ENCODE measurements at places on chromosomes 2 and 18. TPM values are rescaled to one million over a fixed set of nuclear protein-coding genes. Genes with fewer than 3 reads are reported as not detected.

DNA sequence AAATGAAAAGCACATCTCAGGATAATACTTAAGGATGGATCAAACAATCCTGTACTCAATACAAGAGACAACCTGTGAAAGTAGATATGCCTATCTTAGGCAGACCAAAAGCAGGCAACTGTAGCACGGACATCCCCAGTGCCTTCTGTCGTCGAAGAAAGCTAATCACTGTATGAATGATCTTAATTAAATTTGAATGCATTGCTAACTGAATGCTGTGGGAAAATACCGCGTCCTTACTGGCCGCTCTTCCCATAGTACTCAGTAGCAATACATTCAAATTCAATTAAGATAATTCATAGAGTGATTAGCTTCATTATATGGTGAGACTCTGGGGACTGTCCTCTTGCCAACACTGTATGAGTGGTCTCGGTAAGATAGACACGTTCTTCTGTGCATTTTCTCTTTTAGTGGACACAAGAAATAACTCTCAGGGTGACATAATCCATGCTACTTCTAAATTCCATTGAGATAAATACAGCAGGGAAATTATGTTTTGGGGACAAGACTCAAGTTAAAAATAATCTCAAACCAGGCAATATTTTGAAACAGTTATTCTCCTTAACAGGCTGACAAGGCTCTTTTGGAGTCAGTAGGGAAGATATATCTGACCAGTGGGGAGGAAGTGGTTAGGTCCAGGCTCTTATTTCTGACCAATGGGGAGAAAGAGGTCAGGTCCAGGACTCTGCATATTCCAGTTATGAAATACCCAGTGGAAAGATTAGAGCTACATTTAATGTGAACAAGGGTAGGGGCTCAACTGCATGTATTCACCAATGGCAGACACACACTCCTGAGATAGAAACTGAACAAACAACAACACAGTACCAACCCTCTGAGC is 97.3 kb downstream of the DOCK10 start:
- peak overlapping the region; percentile 89 for H3K27ac ChIP-seq
- peak overlapping the region; percentile 43 for H3K4me3 ChIP-seq

DNA sequence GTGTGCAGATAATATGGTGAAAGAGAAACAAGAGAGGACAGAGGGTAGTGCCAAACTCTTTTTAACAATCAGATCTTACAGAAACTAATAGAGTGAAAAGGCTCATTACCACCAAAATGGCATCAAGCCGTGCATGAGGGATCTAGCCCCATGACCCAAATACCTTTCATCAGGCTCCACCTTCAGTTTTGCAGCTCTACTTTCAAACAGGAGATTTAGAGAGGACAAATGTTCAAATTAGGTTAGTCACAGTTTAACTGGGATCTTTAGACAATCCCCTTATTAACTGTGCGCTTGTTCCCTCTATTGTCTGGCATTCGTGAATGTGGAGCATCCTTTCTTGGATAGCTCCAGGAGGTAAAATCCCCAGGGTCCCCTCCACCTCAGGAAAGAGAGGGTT is 1209.3 kb upstream of the CHAC2 start:
- no peaks in the 10 kb centered on the region for H3K36me3 ChIP-seq
- DNase-seq = no peak
- no peaks in the 10 kb centered on the region for H3K27me3 ChIP-seq

- H3K27me3 ChIP-seq = peaks cover 3% of the 10 kb centered on the region
- no peaks in the 10 kb centered on the region for H3K36me3 ChIP-seq
- H3K4me1 ChIP-seq = no peaks in the 10 kb centered on the region
- DNase-seq = no peak
- H3K27ac ChIP-seq = no peak overlapping the region
These were observed 140.2 kb downstream of the SH3BP4 start for GRCh38 chr2:235091983-235092382.

DNA sequence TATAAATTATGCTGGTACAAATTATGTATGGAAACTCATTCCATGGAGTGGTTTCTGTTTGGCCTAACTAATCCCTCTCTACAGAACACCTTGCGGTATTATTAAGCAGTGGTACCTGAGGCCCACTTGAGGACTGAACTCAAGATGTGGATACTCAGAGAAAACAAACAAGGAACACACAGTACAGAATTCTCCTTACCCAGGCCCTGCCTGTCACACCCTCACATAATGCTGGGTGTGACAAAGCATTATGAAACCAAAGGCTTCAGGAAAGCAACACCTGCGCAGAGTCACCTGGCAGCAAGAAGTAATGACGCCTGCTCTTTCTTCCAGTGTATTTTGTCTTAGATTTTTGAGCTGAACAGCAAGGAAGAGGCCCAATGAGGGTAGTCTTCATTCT is 264.7 kb downstream of the PAX3 start:
- H3K4me3 ChIP-seq = no peak overlapping the region
- H3K27me3 ChIP-seq = no peaks in the 10 kb centered on the region
- DNase-seq = no peak
- H3K4me1 ChIP-seq = no peaks in the 10 kb centered on the region

GRCh38 chr18:76894566-76895346 is 72.4 kb downstream of the ZNF236 start:
- H3K27ac ChIP-seq = no peak overlapping the region
- H3K4me1 ChIP-seq = no peaks in the 10 kb centered on the region
- peaks cover 59% of the 10 kb centered on the region for H3K36me3 ChIP-seq
- no peak overlapping the region for H3K4me3 ChIP-seq

The CCDC121 gene
- 7.8 TPM for total RNA-seq

The STRN gene
- total RNA-seq = 33.3 TPM

- no peak for DNase-seq
- H3K27me3 ChIP-seq = no peaks in the 10 kb centered on the region
- no peak overlapping the region for H3K27ac ChIP-seq
- no peaks in the 10 kb centered on the region for H3K4me1 ChIP-seq
These were observed 148.5 kb downstream of the TTC32 start for GRCh38 chr2:19753314-19753713.

GRCh38 chr18:60372596-60372995 is at the start of gene MC4R:
Gene MC4R, minus strand, starts transcription at chr18:60372775. Its CDS starts 426 bp downstream, at chr18:60372349.
- H3K27me3 ChIP-seq = no peaks in the 10 kb centered on the region
- no peaks in the 10 kb centered on the region for H3K36me3 ChIP-seq
- H3K4me3 ChIP-seq = no peak within 1 kb of the TSS
- no peak for DNase-seq
- H3K4me1 ChIP-seq = no peaks in the 10 kb centered on the region

DNA sequence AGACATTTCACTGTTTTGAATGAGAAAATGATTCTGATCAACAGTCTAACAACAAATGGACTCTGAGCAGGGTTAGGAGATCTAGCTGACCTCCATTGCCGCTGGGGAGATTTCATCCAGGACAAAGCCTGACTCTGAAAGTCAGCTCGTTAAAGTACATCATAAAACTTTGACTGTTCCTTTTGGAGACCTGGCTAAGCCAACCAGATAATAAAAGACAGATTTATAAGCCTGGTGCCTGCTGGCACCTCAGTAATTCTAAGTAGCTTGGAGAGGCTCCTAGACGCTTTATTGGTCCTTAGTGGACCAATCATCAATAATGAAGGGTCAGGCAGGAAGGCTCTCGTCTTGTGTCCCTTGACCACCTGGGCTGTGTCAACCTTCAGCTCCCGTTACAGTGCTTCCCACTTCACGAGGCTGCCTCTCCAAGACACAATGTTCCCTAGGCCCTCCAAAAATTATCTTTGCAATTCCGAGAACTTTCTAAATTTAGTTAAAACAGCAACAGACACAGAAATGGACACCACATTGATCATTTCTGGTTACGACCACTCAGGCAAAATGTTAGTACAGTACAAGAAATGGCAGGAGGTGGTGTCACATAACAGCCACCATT is 47.9 kb upstream of the PMAIP1 start:
- H3K4me1 ChIP-seq = peaks cover 9% of the 10 kb centered on the region
- no peak overlapping the region for H3K27ac ChIP-seq
- H3K36me3 ChIP-seq = no peaks in the 10 kb centered on the region
- H3K27me3 ChIP-seq = no peaks in the 10 kb centered on the region

DNA sequence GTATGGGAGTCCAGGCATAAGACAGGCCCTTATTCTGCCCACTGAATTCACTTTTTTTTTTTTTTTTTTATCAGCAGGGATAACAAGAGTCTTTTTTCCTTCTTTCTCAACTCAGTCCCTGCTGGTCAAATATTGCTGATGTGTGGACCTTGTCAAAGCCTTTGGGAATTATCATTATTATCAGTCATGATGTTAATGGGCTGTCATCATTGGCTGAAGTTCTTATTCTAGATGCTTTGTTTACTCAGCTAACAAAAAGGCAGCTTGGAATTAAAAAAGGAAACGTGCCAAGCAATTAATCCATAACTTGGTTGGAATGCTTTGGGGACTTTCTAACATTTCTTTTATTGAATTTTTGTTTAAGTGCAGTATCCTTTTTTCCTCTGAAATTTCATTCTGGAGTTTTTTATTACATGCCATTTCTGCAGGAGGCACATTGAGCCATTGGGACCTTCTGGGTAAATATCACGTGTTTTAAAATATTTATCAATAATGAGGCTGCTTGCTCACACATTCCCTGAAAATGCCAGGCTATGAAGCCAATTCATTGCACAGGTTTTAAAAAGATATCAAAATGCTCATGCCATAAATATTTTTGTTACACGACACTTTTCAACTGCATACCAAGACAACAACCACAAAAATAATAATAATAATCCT is 246.3 kb downstream of the TXNL1 start:
- no peaks in the 10 kb centered on the region for H3K36me3 ChIP-seq
- no peaks in the 10 kb centered on the region for H3K4me1 ChIP-seq
- H3K4me3 ChIP-seq = no peak overlapping the region

GRCh38 chr2:3659447-3660432 is 1.7 kb downstream of the ALLC start:
- no peaks in the 10 kb centered on the region for H3K27me3 ChIP-seq
- peaks cover 44% of the 10 kb centered on the region for H3K4me1 ChIP-seq
- no peaks in the 10 kb centered on the region for H3K36me3 ChIP-seq
- peak overlapping the region; percentile 65 for H3K27ac ChIP-seq

- H3K36me3 ChIP-seq = peaks cover 24% of the 10 kb centered on the region
- no peaks in the 10 kb centered on the region for H3K27me3 ChIP-seq
- peaks cover 8% of the 10 kb centered on the region for H3K4me1 ChIP-seq
- peak overlapping the region; percentile 24 for H3K27ac ChIP-seq
These were observed 10.2 kb downstream of the USP37 start for GRCh38 chr2:218557941-218558340.

- H3K36me3 ChIP-seq = no peaks in the 10 kb centered on the region
- peaks cover 3% of the 10 kb centered on the region for H3K4me1 ChIP-seq
- DNase-seq = peak; percentile 51
- no peaks in the 10 kb centered on the region for H3K27me3 ChIP-seq
These were observed 218.8 kb downstream of the CYP26B1 start for GRCh38 chr2:71928734-71929481.

The TMBIM1 gene
- 102 TPM for total RNA-seq
